CD4-positive, alpha-beta T cell treated with Interleukin-15 for 1 hour (primary cell): ENCODE measurements at places on chromosomes 2 and 18.

- DNase-seq: peak; percentile 23
These were observed 21.3 kb downstream of the HNRNPLL start for GRCh38 chr2:38581193-38582147.

- no peak for DNase-seq
These were observed 232.6 kb downstream of the EN1 start for GRCh38 chr2:118614841-118615271.

DNA sequence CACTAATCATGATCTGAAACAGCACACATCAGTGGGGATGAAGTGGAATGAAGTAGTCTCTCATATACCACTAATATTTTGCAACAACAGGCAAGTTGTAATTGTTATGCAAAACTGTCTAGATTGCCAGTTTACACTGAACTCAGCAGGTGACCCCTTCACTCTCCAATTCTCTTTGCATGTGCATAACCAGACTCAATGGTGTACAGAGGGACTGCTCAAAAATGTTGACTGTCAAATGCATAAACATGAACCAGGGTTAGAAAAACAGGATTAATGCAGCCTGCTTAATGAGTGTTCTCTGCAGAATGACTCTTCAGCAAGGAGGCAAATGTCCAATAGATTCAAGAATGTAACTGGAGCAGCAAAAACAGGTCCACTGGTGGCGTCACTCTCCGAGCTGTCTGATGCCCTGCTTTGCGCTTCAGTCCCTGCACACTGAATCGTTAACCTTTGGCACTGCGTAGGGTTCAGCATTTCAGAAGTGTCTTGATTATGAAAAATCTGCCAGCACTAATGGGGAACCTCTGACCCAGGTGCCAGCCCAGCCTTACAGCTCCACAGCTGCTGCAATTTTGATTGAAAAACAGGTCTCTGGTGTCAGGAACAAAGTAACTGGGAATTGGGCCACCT lies 209.3 kb downstream of the TDRD15 start:
- DNase-seq: no peak

- peak; percentile 65 for DNase-seq
These were observed 19.1 kb upstream of the SLC20A1 start for GRCh38 chr2:112626604-112627059.

- DNase-seq: no peak
These were observed 1.6 kb downstream of the CAVIN2 start for GRCh38 chr2:191845248-191845715.

GRCh38 chr18:12750076-12750714 lies 47.4 kb downstream of the PSMG2 start:
- peak; percentile 24 for DNase-seq

- no peak for DNase-seq
These were observed 280.0 kb upstream of the RAB12 start for GRCh38 chr18:8329186-8329771.

DNA sequence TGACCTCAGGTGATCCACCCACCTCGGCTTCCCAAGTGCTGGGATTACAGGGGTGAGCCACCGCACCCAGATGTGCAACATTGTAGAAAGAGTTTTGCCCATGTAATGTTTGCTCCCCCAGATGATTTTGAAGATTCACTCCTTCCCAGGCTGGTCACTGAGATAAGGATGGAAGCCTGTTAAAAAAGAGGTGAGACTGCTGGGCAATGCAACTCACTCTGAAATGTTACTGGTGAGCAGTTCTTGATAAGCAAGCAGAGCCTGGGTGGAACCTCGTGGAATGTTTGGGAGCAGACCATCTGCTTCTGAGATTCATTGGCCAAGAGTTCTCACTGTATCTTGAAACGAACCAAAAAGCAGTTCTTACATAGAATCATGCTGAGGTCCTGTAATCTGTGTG lies 19.7 kb downstream of the GRP start:
- no peak for DNase-seq

DNA sequence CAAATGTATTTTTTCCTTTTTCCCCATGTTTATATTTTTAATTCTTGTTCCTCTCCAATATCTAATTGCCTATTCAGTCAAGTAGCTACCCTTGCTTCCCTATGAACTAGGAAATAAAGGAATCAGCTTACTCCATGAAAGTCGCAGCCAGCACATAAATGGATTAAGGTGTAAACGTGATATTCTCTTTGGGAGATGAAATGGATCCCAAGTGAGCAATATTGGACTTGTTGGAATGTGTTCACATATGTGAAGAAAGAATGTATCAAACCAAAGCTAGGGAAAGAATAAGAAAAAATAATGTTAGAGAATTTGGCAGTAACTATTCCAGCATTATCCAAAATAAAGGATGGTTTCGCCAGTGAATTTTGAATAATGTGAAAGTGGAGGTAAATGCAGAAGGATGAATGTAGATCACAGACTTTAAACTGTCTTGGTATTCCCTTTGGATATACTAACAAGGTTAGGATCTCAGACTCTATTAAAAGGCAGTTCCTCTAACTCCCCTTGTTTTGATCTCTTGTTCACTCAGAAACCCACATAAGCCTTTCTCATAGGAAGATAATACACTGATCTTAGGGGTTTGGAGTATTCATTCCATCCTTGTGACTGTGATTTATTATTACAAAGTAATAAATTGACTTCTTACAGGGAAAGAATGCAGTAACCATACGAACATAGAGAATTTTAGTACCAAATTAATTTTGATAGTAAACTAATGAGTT lies 208.1 kb downstream of the BABAM2 start:
- DNase-seq: no peak

DNA sequence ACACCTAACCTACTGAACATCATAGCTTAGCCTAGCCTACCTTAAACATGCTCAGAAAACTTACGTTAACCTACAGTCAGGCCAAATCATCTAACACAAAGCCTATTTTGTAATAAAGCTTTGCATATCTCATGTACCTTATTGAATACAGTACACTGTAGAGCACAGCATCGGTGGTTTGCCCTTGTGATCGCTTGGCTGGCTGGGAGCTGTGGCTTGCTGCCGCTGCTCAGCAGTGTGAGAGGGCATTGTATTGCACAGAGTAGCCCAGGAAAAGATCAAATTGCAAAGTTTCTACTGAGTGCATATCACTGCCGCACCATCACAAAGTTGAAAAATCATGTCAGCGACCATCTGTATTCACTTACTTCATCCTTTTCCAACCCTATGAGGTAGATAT lies 62.3 kb upstream of the NCK2 start:
- DNase-seq: no peak

DNA sequence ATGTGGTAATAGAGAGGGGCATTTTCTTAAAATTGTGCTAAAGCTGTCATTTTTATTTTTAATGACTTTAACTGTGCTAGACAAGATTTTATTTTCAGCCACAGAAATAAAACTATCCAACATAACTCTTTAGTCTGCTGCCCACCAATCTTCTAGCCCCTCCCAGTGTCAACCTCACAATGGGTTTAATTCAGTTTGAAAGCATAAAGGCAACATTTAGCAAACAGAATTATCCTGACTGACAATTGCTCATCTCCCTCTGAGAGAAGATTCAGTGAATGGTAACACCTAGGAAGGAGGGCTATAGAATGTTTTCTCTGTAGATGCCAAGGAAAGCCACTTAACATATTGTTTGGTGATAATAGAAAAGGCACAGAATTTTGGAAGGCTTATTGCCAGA lies 5.2 kb downstream of the ERMN start:
- no peak for DNase-seq

DNA sequence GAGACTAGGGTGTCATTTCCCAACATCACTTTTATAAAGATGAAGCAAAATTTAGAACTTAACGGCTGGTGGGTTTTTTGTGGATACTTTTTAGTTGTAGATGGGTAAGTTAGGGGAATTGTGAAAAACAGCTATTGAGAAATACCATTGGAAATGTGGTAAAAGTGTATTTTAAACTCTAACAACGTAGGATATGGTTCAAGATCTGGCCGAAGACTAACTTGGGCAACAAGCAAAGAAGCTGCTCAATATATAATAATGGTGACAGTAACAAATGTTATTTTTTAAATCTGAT lies 1.6 kb downstream of the DNAH7 start:
- DNase-seq: no peak

DNA sequence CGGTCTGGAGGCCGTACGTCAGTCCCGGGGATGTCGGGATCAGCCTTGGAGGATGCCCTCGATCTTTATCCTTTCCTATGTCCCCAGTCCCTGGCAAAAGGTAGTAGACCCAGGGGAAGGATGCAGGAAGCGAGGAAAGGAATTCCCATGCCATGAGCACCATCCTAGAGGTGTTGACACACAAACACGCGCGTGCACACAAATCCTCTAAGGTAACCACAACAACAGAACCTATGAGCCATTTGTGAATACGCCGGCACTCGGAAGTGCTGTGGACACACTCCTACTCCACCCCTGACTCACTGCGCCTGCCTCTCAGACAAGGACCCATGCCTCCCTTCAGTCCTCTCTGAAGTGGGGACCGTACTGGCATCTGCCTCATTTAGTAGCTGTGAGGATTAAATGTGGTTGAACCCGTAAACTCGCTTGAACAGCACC lies 11.3 kb upstream of the MLPH start:
- no peak for DNase-seq

DNA sequence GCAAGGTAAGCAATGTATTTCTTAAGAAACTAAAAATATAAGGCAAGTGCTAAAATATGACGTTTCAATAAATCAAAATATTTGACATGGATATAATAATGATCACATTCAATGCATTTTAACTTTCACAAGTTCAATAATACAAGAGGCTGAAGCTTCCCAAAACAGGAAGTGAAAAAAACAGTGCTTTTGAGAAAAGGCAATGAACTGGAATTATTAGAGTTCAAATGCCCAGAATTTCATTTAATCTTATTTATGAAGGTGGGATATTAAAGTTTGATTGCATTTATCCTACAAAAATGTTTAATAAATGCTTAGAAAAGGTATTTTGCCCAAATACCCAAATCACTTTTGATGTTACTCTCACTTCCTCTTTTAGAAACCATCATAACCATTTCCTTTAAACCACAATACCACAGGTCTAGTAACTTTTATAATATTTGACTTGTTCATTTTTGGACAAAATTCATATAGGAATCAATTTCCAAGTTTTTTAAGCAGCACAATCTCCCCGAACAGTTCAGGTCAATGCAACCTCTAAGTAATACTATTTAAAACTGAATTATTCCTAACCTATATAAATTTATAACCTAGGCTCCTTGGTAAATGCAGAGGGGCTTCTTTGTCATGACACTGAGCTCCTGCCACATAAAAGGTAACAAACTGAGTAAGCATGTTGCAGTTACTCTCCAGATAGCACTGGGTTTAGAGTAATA lies 2.1 kb downstream of the NCKAP1 start:
- DNase-seq: no peak

GRCh38 chr18:50194631-50195532 lies at the start of gene MYO5B:
Gene MYO5B, minus strand, starts transcription at chr18:50195147. Its CDS starts 354 bp downstream, at chr18:50194793.
- peak; percentile 47 for DNase-seq

GRCh38 chr2:207071820-207072219 lies 93.9 kb downstream of the KLF7 start:
- peak; percentile 17 for DNase-seq

DNA sequence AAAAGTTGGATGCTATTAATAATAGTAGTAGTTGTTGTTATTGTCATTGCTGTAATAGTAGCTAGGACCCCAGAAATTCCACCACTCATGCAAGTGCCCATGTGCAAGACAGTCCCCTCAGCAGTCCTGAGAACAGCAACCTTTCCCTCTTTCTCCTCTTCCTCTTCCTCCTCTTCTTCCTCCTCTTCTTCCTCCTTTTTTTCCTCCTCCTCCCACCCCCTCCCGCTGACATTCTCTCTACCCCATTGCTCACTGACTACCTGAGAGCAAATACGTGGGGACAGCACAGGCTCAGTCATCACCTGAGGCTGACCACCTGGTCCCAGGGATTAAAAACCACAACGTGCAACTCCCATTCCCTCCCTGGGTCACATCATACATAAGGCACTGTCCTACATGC lies 41.8 kb downstream of the SMAD7 start:
- no peak for DNase-seq

- no peak for DNase-seq
These were observed 564 bp downstream of the GCC2 start for GRCh38 chr2:108449410-108450130.

DNA sequence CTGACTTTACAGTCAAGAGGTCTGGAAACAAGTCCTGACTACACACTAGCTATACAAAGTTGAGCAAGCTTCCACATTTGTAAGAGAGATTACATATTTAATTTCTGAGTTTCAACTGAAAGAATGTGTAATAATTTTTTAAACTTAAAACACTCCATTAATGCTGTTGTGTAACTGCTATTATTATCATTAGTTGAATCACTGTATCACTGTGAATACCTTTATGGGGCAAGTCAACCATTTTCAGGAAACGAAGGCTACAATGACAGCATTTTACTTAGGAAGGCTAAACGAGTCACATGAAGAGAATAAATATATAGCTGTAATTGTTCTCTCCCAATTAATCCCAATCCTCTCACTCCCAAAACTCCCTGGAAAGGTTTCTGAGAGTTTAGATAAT lies 46.3 kb downstream of the TRIP12 start:
- no peak for DNase-seq

DNA sequence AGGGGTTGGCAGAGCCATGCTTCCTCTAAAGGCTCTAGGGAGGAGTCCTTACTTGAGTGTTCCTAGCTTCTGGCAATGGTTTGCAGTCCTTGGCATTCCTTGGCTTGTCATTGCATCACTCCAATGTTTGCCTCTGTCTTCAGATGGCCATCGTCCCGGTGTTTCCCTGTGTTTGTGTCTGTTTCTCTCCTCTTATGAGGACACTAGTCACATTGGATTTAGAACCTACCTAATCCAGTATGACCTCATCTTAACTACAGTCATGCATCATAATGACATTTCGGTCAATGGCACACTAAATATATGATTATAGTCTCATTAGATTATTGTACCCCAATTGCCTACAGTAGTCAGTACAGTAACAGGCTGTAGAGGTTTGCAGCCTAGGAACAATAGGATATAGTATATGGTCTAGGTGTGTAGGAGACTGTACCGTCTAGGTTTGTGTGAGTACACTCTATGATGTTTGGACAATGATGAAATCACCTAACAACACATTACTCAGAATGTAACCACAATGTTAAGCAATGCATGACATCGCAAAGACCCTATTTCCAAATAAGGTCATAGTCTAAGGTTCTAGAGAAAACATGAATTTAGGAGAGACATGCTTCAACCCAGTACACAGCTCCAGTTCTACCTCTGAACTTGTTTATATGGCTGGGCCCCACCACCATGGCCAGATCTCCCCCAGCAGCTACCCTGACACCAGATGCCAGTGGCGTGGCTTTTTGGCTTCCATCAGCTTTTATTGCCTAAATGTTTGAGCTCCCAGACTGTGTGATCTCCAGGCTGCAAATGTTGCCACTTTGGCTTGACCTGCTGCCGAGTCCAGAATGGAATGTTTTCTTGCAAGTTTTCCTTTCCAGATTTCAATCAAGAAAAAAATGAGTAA lies 22.1 kb downstream of the SRD5A2 start:
- DNase-seq: no peak
